Memory B cell (primary cell): ENCODE measurements at places on chromosomes 11 and 22.
A peak's percentile ranks its signal among the peaks of the same experiment; 100 is the strongest.

- no peak overlapping the region for H3K4me3 ChIP-seq
- H3K36me3 ChIP-seq: peaks cover 2% of the 10 kb centered on the region
- peaks cover 29% of the 10 kb centered on the region for H3K27me3 ChIP-seq
Observed at GRCh38 chr11:67022341-67022933, 497 bp upstream of the SYT12 start.

DNA sequence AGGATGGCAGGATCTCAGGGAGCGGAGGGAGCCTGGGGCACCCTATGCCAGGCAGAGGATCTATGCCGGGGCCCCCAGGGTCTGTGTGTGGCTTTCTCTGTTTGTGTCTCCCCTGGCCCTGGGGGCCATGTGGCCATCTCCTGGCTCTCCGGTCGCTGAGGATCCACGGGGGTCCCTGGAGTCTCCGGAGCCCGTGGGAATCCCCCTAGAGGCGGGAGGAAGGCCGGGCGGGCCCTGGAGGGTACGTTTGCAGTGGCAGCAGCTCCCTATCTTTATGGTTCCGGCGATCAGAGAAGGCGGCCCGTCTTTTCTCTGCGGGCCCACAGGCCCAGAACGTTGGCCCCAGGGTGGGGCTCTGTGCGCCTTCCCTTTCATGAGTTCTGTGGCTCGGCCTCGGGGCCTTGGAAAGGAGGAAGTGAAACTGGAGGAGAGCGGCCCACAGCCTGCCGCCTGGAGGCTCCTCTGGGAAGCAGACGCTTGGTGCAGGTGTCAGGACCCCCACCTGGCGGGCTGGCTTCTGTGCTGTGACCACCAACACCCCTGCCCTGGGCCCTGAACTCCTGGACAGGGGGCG is 82.1 kb downstream of the KCNQ1 start:
- H3K36me3 ChIP-seq: no peaks in the 10 kb centered on the region
- H3K27me3 ChIP-seq: no peaks in the 10 kb centered on the region
- peak overlapping the region; percentile 88 for H3K27ac ChIP-seq
- H3K4me3 ChIP-seq: peak overlapping the region; percentile 74
- peaks cover 36% of the 10 kb centered on the region for H3K4me1 ChIP-seq

GRCh38 chr22:47631571-47632102 is 869.2 kb downstream of the TBC1D22A start:
- H3K4me3 ChIP-seq: no peak overlapping the region
- H3K27ac ChIP-seq: no peak overlapping the region
- DNase-seq: no peak
- H3K36me3 ChIP-seq: no peaks in the 10 kb centered on the region
- no peaks in the 10 kb centered on the region for H3K4me1 ChIP-seq

GRCh38 chr11:83046621-83047172 is 25.0 kb downstream of the RAB30 start:
- peaks cover 48% of the 10 kb centered on the region for H3K4me1 ChIP-seq
- H3K27me3 ChIP-seq: no peaks in the 10 kb centered on the region
- no peak for DNase-seq
- no peak overlapping the region for H3K4me3 ChIP-seq

- H3K27me3 ChIP-seq: peaks cover 10% of the 10 kb centered on the region
- H3K27ac ChIP-seq: no peak overlapping the region
- DNase-seq: no peak
Observed at GRCh38 chr22:33139937-33140336, 81.8 kb upstream of the SYN3 start.

DNA sequence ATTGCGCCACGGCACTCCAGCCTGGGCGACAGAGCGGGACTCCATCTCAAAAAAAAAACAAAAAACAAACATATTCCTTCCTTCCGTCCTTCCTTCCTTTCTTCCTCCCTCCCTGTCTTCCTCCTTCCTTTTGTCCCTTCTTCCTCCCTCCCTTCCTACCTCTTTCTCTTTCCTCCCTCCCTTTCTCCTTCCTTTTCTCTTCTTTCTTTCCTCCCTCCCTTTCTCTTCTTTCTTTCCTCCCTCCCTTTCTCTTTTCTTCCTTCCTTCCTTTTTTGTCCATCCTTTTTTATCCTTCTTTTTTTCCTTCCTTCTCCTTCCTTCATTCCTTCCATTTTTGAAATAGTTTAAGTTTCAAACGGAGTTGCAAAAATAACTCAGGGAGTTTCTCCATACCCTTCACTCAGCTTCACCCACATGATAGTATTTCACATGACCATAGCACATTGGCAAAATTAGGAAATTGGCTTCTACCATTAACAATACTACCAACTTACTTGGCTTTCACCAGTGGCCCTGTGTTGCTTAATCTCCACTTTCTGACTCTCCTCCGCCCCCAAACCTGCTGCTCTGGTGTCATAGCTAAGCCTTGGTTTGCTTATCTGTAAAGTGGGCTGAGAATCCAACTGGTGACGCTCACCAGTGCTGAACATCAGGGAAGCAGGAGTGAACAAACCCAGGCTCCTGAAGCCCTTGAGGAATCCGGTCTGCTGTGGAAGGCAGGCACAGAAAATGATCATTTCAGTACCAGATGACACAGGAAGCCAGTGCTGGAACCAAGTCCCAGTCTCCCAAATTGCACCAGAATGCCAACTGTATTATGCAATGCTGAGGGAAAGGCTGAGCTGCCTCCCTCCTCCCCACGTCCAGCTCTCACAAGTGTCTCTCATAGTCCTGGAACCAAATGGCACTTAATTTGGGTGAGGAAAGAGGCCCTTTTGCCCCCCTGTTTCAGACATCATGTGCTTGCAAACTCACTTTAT is 17.2 kb upstream of the CRYBB3 start:
- DNase-seq: no peak
- H3K27me3 ChIP-seq: peaks cover 8% of the 10 kb centered on the region
- H3K4me1 ChIP-seq: no peaks in the 10 kb centered on the region
- H3K4me3 ChIP-seq: no peak overlapping the region

DNA sequence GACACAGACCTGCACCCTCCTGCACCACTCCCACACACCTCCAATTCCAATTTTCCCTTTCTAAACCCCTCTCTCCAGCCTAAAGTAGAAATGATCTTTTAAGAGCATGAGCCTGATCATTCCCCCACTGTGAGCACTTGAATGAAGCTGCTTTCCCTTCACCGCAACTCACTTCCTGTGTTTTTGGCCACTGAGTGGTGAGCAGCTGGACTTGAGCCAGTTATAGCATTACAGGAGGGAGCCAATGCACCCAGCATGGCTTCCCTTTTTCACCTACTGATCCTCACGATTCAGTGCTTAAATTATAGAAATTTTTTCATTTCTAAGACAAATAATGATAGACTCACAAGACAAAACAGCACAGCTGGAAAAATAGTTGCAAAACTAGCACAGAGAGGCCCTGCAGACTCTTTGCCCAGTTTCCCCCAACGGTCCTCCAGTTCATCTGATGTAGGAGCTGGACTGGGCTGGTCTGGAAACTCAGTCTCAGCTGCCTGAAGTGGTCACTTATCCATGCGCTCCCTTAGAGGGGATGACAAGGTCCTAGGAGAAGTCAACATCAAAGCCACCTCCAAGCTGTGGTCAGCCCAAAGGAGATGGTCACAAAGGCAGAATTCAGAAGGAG is 9.7 kb upstream of the APOL4 start:
- no peak overlapping the region for H3K4me3 ChIP-seq
- no peak for DNase-seq
- H3K27me3 ChIP-seq: peaks cover 18% of the 10 kb centered on the region

GRCh38 chr11:46326813-46327416 is 20.3 kb upstream of the DGKZ start:
- H3K4me1 ChIP-seq: no peaks in the 10 kb centered on the region
- H3K4me3 ChIP-seq: no peak overlapping the region
- H3K27me3 ChIP-seq: peaks cover 37% of the 10 kb centered on the region
- no peak overlapping the region for H3K27ac ChIP-seq
- no peak for DNase-seq

DNA sequence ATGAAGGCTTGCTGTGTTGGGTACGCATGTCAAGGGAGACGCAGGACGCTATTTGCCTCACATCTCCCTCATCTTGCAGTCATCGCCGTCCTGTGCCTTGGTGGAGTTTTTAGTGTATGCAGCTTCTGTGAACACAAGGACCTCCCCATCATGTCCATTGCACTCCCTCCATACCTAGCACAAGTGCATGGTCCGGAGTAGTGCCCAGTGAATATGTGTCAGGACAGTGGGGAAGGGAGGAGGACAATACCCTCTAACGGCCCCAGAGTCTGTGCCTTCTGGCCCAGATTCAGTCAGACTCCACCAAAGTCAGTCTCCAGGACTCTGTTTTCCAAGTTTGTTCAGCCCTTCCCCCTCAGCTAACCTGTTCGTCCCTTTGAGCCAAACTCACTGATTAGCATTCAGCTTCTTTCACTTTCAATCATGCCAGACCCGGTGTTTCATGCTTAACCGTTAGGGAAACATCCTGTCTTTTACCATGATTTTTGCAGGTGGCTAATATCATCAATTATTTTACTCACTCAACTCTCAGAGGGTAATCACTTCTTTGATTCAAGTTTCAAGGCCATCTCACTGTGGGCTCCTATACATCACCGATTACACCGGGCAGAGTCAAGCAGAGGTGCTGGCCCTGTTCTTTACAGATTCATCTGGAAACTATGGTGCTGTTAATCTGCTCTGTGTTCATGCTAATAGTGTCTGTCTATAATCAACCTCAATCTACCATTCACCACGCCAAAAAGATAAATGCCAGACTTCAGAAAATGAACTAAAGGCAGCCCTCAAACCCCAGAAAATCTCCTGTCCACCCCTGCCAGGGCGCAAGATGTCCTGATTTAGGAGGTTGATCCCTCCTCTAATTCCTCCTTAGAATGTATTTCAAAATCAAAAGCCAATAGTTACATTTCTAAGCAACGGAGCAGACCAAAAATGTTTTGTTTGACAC is 156.5 kb downstream of the RRAS2 start:
- H3K27ac ChIP-seq: peak overlapping the region; percentile 18
- no peak overlapping the region for H3K4me3 ChIP-seq
- no peaks in the 10 kb centered on the region for H3K36me3 ChIP-seq
- DNase-seq: no peak
- peaks cover 5% of the 10 kb centered on the region for H3K27me3 ChIP-seq

- no peak overlapping the region for H3K4me3 ChIP-seq
- no peak for DNase-seq
- no peaks in the 10 kb centered on the region for H3K27me3 ChIP-seq
- no peak overlapping the region for H3K27ac ChIP-seq
- H3K4me1 ChIP-seq: no peaks in the 10 kb centered on the region
- no peaks in the 10 kb centered on the region for H3K36me3 ChIP-seq
Observed at GRCh38 chr11:22133776-22134175, 59.1 kb upstream of the ANO5 start.

DNA sequence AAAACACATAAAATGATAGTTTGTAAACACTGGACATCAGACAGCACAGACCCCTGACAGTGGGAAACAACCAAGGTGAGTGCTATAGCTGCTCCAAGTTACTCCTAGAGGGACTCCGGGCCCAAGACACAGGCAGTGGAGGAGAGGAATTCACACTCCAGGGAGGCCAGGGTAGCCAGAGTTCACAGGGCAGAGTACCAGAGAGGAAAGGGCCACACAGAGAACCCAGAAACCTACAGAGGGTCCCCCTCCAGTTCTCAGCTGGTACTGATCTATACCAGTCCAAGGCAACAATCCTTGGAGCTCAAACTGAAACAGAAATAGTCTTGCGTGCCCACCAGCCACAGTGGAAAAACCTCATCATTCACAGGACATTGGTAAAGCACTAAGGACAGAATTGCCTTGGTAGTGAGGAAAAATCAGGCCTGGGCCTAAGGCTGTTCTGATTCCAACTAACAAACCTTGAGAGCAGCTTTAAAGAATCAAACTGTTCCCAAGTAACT is 7.6 kb downstream of the VPS37C start:
- no peak for DNase-seq
- no peak overlapping the region for H3K4me3 ChIP-seq

DNA sequence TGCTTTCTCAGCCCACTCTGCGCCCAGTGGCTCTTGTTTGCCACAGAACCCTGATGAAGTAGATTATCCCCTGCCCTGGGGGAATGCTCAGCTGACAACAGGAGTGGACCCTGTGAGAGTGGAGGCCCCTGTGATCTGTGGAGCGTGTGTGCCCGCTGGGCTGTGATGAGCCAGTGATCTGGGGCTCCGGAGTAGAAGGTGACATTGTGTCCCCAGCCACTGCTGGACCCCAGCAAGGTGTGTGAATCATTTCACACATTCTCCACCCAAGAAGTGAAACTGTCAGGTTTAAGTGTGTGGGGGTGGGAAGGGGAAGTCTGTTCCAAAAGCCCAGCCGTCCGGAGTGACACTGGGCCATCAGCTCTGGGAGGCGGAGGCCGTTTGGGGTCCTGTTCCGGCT is 33.1 kb upstream of the GRAMD4 start:
- H3K27me3 ChIP-seq: no peaks in the 10 kb centered on the region
- H3K4me1 ChIP-seq: peaks cover 48% of the 10 kb centered on the region
- peak overlapping the region; percentile 94 for H3K27ac ChIP-seq
- peaks cover 2% of the 10 kb centered on the region for H3K36me3 ChIP-seq
- H3K4me3 ChIP-seq: peak overlapping the region; percentile 84

- no peak overlapping the region for H3K4me3 ChIP-seq
- H3K4me1 ChIP-seq: peaks cover 3% of the 10 kb centered on the region
- H3K36me3 ChIP-seq: no peaks in the 10 kb centered on the region
- H3K27ac ChIP-seq: no peak overlapping the region
Observed at GRCh38 chr22:44625981-44626687, 75.9 kb upstream of the PRR5 start.

- H3K36me3 ChIP-seq: peaks cover 60% of the 10 kb centered on the region
- no peak for DNase-seq
- no peak overlapping the region for H3K27ac ChIP-seq
- H3K4me3 ChIP-seq: no peak overlapping the region
- no peaks in the 10 kb centered on the region for H3K4me1 ChIP-seq
Observed at GRCh38 chr11:113338730-113339129, 24.3 kb downstream of the TTC12 start.

GRCh38 chr11:58006940-58007339 is 16.7 kb upstream of the OR9Q1 start:
- peaks cover 13% of the 10 kb centered on the region for H3K27me3 ChIP-seq
- H3K36me3 ChIP-seq: no peaks in the 10 kb centered on the region
- H3K4me1 ChIP-seq: peaks cover 3% of the 10 kb centered on the region

- H3K4me1 ChIP-seq: no peaks in the 10 kb centered on the region
- H3K27ac ChIP-seq: no peak overlapping the region
- no peaks in the 10 kb centered on the region for H3K36me3 ChIP-seq
- no peak for DNase-seq
- no peak overlapping the region for H3K4me3 ChIP-seq
- no peaks in the 10 kb centered on the region for H3K27me3 ChIP-seq
Observed at GRCh38 chr11:19660076-19660475, 52.6 kb upstream of the NAV2 start.

DNA sequence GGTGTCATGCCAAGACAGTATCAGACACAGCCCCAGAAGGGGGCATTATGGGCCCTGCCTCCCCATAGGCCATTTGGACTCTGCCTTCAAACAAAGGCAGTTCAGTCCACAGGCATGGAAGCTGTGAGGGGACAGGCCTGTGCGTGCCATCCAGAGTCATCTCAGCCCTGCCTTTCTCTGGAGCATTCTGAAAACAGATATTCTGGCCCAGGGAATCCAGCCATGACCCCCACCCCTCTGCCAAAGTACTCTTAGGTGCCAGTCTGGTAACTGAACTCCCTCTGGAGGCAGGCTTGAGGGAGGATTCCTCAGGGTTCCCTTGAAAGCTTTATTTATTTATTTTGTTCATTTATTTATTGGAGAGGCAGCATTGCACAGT is 14.6 kb downstream of the IL10RA start:
- H3K27ac ChIP-seq: peak overlapping the region; percentile 89
- peaks cover 20% of the 10 kb centered on the region for H3K36me3 ChIP-seq
- H3K4me3 ChIP-seq: no peak overlapping the region
- no peak for DNase-seq
- H3K4me1 ChIP-seq: peaks cover 67% of the 10 kb centered on the region
